Stimulated activated memory B cell treated with anti-CD40 and anti-IgM and Interleukin-4, amounts not matched to agents 10 μg/mL and 1 μg/mL and 100 μg/mL, for 72 hours (primary cell): ENCODE measurements at places on chromosomes 1 and 21.

GRCh38 chr1:150696162-150696561, 792 bp downstream of the GOLPH3L start:
- ATAC-seq: no peak

DNA sequence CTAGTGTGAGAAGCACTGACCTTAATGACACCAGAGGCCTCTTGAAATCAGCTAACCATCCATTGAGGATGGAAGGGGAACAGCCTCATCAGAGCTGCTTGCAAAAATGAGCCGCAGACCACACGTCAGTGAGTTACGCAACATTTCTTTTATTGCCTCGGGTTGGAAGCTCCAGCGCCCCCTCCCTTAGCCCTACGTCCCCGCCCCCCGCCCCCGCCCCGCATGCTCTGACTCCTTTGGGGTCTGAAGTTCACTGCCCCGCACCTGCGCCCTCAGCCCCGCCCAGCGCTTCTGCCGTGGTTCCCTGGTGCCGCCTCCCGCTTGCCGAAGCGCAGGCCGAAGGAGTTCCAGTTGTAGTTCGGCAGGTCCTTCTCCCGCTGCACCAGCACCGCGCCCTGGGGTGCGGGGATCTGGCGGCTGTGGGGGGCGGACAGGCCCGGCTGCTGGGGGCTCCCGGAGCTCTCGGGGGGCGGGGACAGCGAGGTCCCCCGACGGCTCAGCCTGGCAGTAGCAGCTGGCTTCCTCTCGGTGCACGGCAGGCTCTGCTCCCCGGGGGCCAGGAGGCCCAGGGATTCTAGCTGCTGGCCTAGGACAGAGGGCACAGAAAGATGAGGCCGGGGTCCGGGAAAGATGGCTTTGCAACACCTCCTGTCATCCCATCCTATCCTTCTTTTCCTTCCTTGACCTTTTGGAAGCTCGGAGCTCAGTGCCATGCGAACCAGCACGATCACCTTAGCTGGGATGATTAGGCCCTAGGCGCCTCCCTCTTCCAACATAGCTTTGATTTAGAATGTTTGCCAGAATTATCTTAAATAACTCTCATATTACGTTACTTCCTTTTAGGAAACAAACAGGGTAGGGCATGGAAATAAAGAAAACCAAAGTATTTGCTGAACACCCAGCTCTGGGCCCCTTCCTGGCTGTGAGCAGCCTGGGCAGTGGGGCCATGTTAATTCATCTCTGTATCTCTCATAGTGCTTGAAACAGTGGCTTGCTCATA, 5.8 kb downstream of the KISS1 start:
- ATAC-seq: peak; percentile 35

GRCh38 chr1:240598216-240599001, 13.5 kb downstream of the GREM2 start:
- ATAC-seq: no peak

- no peak for ATAC-seq
Measured at GRCh38 chr1:29444782-29445729, 208.7 kb downstream of the PTPRU start.

- no peak for ATAC-seq
Measured at GRCh38 chr1:25564777-25565574, 21.6 kb downstream of the LDLRAP1 start.
